ENCODE measurements at places on chromosomes 2 and 18. TPM values are rescaled to one million over a fixed set of nuclear protein-coding genes. Genes with fewer than 3 reads are reported as not detected.

DLGAP1 gene
- 0.29 TPM for polyA plus RNA-seq

C2orf66 gene
- 0.25 TPM for polyA plus RNA-seq

SKOR2 gene
- not detected for polyA plus RNA-seq

ACMSD gene
- polyA plus RNA-seq = not detected

IL1B gene
- polyA plus RNA-seq = 1.1 TPM

TP53I3 gene
- 85.3 TPM for polyA plus RNA-seq

DES gene
- polyA plus RNA-seq = 0.75 TPM

RAMP1 gene
- polyA plus RNA-seq = 11.8 TPM

VWC2L gene
- not detected for polyA plus RNA-seq

CIB4 gene
- not detected for polyA plus RNA-seq

ACKR3 gene
- polyA plus RNA-seq = 8.5 TPM

REV1 gene
- 15.1 TPM for polyA plus RNA-seq

PPP1CB gene
- 122 TPM for polyA plus RNA-seq

CRYGD gene
- polyA plus RNA-seq = not detected

POTEC gene
- not detected for polyA plus RNA-seq

REG1B gene
- polyA plus RNA-seq = not detected

TMEM131 gene
- polyA plus RNA-seq = 17.2 TPM

NT5DC4 gene
- polyA plus RNA-seq = not detected

MC5R gene
- not detected for polyA plus RNA-seq

MROH2A gene
- polyA plus RNA-seq = not detected

CDH2 gene
- 107 TPM for polyA plus RNA-seq

TRIM54 gene
- polyA plus RNA-seq = not detected

HJURP gene
- 13.5 TPM for polyA plus RNA-seq

RIT2 gene
- not detected for polyA plus RNA-seq

SKA1 gene
- polyA plus RNA-seq = 6.6 TPM
